ENCODE measurements at places on chromosomes 5 and 9.

DNA sequence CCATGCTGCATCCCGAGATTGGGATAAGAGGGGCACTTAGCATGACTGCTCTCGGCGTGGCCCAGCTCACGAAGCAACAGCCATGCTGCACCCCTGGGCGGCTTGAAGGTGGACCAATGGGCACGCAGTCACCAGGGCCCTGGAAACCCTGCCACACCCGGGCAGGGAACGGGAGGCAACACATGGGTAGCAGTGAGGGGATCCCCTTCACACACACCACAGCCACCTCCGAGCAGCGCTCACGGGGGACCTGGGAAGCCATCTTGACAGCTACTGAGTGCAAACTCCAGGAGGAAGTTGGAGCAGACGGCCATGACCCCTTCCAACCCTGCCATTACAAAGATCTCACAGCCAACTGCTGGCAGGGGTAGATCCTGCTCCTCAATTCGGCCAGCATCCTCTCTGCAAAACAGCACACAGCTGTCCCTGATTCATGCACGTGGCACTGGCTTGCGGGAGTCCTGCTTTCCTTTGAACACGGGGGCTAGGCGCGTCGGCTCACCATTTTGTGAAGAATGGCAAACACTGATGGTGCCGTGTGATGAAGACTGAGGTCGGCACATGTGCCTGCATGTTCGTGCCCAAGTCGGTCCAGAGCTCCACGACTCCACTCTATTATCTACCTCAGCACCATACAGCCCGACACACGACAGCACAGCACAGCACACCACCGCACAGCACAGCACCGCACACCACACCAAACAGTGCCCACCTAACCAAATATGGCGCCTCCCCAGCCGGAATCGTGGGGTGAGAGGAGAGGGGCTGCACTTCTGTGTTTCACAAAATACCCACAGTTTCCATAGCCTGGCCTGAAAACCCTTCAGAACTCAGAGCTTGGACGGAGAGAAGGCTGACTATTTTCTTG, 5.0 kb downstream of the UBAC1 start:
- no peak for DNase-seq

GRCh38 chr5:137822984-137823383, 44.7 kb upstream of the MYOT start:
- no peak for DNase-seq

GRCh38 chr5:39080597-39081204, 6.5 kb upstream of the RICTOR start:
- no peak for DNase-seq

GRCh38 chr5:96961053-96961452, 25.2 kb downstream of the LNPEP start:
- DNase-seq: no peak

DNA sequence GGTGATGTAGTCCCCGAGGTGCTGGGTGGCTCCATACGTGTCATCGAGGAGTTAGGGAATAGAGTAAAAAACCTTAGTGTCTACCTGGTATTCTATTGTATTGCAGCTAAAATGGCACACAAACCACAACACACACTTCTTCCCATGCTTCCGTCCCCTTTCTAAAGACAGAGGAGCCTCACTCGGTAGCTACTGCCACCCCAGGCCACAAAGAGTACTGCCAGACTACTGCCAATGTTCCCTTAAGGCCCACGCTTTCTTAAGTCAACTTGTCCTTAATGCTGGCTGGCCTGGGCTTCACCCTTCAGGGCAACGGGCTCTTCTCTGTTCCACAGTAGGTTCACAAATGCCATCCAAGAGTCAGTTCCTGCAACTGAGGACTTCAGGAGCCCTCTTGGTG, 673.0 kb downstream of the ELAVL2 start:
- no peak for DNase-seq

DNA sequence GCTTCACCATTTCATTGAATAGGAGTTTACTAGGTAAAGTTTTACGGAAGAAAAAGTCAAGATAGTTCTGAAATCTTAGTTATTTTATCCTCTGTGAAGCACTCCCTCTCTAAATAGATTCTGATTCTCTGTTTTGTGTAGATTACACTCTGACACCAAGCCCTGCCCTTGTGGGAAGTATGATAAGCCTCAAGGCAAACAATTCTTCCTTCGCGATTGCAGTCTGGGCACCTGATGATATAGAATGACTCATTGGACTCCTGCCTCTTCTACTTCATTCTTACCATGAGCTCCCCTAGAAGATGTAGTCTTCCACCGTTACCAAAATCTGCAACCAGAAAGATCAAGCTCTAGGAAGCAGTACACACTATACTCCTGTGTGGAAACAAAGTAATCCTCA, 626.9 kb upstream of the PTGER4 start:
- DNase-seq: no peak

- peak; percentile 26 for DNase-seq
These were observed 4.1 kb upstream of the KCNMB1 start for GRCh38 chr5:170393235-170393634.

GRCh38 chr9:9091387-9091786, 1291.8 kb upstream of the DMAC1 start:
- DNase-seq: no peak

DNA sequence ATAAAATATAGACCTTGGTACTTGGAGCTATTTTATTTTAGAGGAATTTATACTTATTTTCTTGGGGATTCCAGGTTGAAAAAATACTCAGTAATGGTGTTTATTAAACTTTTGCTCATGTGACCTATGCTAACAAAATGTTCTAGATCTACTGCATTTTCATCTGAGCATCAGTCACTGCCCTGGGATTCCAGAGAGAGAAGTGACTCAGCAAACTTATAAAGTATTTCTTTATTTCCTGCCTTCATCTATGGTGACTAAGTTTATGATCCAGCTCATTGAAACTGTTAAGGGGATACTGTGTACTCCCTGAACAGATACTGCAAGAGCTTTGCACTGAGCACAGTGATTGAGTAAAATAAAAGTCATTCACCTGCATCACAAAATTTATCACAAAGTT, 298.5 kb upstream of the CDH18 start:
- no peak for DNase-seq

DNA sequence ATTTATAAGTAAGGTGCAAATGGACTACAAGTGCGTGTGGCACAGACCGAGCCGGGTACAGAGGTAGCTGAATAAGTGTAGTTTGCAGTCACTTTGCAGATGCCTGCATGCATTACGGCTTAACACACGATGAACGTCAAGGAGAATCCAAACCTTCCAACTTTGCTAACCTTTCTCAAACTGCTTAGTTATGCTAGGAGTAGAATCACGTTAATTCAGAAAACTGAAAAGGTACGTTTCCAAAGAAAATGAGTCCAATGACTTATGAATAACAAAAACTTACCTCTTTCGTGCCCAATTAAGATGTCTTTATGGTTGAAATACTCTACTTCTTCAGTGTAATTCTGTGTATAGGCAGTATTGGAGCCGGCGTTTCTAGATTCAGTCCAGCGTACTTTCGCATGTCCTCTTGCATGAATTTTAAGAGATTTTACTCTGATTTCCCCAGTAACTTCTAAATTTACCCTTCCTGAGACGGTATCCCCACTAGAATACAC, 539 bp downstream of the ARRDC3 start:
- DNase-seq: no peak

DNA sequence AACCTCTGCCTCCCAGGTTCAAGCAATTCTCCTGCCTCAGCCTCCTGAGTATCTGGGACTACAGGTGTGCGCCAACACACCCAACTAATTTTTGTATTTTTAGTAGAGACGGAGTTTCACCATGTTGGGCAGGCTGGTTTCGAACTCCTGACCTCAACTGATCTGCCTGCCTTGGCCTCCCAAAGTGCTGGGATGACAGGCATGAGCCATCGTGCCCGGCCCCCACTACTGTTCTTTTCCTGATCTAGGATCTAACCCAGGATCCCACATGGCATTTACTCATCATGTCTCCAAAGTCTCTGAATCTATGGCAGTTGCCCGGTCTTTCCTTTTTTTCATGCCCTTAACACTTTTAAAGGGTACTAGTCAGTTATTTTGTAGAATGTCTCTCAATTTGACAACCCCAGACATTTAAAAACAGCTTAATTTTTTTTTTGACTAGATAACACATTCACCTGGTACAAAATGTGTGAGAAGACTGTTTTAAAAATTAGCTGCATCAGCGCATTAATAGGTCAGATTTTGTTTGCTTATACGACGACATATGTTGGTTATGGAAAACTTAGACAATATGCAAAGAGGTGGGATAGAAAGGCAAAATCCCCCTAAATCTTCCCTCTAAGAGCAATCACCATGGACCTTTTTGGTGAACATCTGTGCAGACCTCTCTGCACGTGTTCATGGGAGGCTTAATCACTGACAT, 46.5 kb downstream of the STOM start:
- no peak for DNase-seq

GRCh38 chr5:169147534-169147933, 153.4 kb downstream of the SLIT3 start:
- DNase-seq: no peak

DNA sequence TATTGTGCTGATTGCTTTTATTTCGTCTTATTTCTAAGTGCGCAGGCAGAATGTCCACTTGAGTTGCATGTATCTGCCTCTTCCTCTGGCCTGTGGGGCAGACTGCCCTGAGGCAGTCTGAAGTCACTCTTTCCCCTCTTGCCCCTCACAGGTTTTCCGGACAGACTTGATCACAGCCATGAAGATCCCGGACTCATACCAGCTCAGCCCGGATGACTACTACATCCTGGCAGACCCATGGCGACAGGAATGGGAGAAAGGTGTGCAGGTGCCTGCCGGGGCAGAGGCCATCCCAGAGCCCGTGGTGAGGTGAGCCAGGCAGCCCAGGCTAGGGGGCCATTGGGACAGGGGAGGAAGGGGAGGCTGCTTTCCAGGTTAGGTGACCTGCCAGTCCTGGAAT, 26.4 kb downstream of the JADE2 start:
- DNase-seq: no peak

- DNase-seq: no peak
These were observed 500 bp upstream of the ZNF883 start for GRCh38 chr9:113012492-113012891.

DNA sequence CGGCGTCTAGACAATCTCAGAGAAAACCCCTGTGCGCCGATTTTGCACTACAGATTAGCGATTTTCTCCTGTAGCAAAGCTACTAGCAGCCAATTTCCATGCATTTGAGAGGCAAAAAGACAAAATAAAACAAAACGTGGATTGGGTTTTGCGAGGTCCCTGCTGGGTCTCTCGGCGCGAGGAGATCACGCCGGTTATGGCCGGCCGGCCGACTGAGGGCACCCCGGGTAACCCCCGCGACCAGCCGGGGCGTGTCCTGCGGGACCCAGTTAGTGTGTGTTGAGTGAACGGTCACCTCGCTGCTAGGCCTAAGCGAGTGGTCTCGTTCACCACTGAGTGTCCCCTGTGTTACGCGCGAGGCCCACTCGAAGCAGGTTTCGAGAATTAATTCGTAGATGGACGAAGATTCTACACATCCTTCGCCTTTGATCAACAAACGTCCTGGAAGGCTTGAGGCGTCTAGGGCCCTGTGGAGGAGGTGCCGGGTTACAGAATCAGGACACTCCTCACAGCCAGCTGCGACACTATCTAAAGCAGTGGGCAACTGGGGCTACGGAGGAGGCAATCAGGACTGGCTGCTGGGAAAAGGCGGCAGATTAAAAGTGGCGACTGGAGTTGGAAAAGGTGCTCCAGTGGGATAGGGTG, 764 bp upstream of the VDAC1 start:
- no peak for DNase-seq

DNA sequence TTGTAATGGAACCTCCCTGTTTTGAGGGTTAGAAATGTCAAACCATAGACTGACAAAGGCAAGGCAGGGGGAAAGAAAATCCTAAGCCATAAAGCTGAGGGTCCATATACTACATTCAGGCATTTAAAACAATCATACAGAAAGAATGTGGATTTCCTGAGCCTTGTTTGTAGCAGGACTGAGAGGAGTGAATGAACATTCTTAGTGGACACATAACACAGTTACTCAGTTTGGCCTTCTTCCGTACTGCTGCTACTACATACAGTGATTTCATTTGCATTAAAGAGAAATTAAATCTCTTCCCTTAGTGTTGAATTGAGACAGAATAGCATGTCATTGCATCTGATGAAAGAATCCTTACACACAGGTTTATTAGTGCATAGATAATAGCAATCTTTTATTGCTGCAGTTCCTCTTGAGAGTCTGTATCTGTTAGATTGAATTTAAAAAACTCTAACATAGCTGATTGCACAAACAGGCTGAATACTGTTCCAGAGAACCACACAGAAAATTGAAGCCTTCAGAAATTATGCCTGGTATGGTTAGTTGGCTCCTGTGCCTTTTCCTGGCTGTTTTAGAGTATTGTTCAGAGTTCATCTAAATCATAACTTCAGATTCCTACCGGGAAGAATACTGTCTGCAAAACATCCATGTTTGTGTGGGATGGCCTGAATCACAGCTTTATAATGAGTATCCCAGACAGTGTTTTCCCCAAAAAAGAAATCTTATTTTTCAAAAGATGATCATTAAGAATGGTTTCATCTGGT, 2.0 kb upstream of the MTX3 start:
- no peak for DNase-seq

GRCh38 chr5:177524941-177525655, 8.3 kb upstream of the DDX41 start:
- no peak for DNase-seq

DNA sequence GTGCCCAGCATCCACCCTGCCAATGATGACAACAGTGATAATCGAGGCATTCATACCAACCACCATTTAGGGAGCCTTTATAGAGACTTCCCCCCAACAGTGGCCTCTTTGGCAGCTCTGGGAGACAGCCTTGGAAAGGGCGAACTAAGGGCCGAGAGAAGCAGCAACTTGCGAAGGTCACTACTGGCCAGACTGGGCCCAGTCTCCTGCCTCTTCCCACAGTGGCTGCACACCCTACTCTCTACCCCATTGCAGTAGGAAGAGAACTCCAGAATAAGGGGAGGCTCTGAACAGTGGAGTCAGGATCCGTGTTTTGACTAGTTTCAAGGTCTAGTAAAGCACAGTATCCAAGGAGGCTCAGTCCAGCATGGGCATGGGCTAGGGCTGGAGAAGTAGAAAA, 5.3 kb downstream of the LHX6 start:
- no peak for DNase-seq

- no peak for DNase-seq
These were observed 116.8 kb upstream of the CNTLN start for GRCh38 chr9:17017931-17018491.

GRCh38 chr5:15852949-15853348, 326.6 kb downstream of the MARCHF11 start:
- DNase-seq: no peak

GRCh38 chr9:94945197-94946144, 219.0 kb downstream of the AOPEP start:
- DNase-seq: no peak

DNA sequence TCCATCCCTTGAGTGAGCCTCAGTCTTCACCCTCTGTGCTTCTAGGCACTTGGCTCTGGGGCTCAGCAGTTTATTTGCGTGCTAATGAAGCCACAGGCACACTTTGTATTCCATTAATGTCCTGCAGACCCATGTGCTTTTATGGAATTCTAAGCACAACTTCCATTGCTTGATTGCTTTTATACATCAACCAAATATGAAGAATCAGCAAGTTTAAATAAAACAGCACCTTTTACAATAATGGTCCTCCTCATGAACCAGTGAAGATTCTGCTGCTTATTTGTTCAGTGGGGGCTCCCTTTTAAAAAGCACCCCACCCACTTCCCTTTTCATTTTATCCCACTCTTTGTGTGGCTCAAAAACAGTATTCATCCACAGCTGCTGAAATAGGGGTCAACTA, 60.2 kb downstream of the DCP2 start:
- no peak for DNase-seq

GRCh38 chr9:92564504-92564903, 28.7 kb upstream of the ECM2 start:
- DNase-seq: no peak

- no peak for DNase-seq
These were observed 312.2 kb downstream of the SEMA5A start for GRCh38 chr5:9233712-9234111.
